ENCODE measurements at places on chromosomes 3 and 15.

GRCh38 chr15:70710714-70711113 lies 52.6 kb downstream of the UACA start:
- H3K4me1 ChIP-seq, result peaks cover 6% of the 10 kb centered on the region
- no peak overlapping the region for H3K4me3 ChIP-seq

GRCh38 chr3:3631114-3631513 lies 168.1 kb upstream of the LRRN1 start:
- H3K27me3 ChIP-seq, result no peaks in the 10 kb centered on the region
- H3K4me1 ChIP-seq, result no peaks in the 10 kb centered on the region
- H3K27ac ChIP-seq, result no peak overlapping the region
- no peaks in the 10 kb centered on the region for H3K36me3 ChIP-seq
- no peak for DNase-seq

DNA sequence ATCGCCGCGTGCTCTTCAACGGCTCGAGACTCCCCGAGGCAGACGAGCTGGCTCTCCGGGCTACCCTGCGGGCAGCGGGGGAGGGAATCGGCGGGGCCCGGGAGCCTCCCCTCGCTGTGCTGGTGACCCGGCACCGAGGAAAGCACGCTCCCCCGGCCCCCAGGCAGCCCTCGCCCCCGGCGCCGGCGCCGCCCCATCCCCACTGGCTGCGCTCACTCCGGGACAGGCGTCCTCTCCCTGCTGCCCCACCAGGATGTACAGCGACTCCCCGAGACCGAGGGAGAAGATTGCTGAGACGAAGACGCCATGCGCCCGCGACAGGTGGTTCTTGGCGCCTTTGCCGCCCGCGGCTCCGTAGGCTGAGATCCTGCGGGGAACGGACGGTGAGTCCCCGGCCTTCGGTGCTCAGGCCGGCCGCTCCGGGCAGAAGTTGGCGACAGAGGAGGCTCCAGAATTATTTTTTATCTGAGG lies 1.7 kb downstream of the LTK start:
- peak overlapping the region; percentile 89 for H3K4me3 ChIP-seq
- H3K27ac ChIP-seq, result peak overlapping the region; percentile 32
- no peaks in the 10 kb centered on the region for H3K27me3 ChIP-seq

- no peak overlapping the region for H3K27ac ChIP-seq
- no peak for DNase-seq
- no peak overlapping the region for H3K4me3 ChIP-seq
These were observed 373.8 kb upstream of the PROK2 start for GRCh38 chr3:72158639-72159326.

DNA sequence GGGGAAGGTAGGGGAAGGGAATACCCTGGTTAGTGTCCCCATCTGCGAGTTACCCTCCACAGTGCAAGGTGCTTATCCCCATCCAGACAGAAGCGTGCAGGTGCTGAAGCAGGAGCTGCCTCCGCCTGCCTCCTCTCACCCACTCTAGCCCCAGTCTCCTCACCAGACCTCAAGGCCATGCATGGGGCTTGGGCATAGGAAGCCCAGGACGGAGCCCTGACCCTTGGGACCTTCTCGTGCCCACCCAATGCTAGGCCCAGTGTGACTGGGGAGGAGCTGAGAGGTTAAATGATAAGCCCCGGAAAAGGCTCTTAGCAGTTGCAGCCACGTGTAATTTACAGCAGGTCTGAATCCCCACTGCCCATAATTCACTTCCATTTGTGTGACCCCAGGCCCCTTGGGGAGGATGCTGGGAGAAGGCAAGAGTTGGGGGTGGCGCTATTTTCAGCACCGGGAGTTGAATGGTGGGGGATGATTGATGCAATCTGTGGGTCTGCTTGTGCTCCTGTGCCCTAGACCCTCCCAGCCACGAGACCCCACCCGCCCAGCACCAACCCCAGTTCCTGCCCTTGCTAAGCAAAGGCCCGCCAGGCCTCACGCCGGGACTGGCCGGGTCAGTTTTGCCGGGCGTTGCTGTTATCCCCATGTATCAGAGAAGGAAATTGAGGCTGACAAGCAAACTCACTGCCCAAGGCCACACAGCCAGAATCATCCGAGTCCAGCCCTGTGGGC lies 14.5 kb upstream of the PLXND1 start:
- no peak for DNase-seq
- H3K27ac ChIP-seq, result no peak overlapping the region
- H3K4me1 ChIP-seq, result peaks cover 6% of the 10 kb centered on the region
- no peaks in the 10 kb centered on the region for H3K36me3 ChIP-seq

DNA sequence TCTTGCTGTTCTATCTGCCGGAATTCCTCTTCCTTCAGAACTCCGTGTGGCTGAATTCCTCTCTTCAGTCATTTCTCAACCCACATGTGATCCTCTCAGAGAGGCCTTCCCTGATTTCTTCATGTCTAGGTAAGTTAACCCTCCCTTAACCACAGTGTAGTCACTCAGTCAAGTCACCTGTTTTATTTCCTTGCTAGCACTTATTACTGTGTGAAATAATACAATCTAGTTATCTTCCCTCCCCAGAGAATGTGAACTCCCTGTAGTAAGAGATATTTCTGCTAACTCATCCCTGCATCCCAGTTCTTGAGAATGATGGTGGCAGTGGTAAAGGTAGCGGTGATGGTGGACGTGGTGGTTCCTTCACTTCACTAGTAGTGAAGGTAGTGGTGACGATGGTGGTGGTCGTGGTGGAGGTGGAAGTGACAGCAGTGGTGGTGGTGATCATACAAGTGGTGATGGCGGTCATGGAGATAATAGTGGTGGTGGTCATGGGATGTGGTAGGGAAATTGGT lies 33.3 kb downstream of the COL6A5 start:
- H3K4me3 ChIP-seq, result no peak overlapping the region
- H3K36me3 ChIP-seq, result no peaks in the 10 kb centered on the region
- no peaks in the 10 kb centered on the region for H3K27me3 ChIP-seq
- no peak overlapping the region for H3K27ac ChIP-seq

GRCh38 chr15:60001610-60002527 lies 2.2 kb upstream of the FOXB1 start:
- peak overlapping the region; percentile 69 for H3K27ac ChIP-seq
- H3K4me3 ChIP-seq, result peak overlapping the region; percentile 19
- H3K4me1 ChIP-seq, result peaks cover 42% of the 10 kb centered on the region
- no peak for DNase-seq
- H3K36me3 ChIP-seq, result peaks cover 9% of the 10 kb centered on the region
- H3K27me3 ChIP-seq, result peaks cover 97% of the 10 kb centered on the region

DNA sequence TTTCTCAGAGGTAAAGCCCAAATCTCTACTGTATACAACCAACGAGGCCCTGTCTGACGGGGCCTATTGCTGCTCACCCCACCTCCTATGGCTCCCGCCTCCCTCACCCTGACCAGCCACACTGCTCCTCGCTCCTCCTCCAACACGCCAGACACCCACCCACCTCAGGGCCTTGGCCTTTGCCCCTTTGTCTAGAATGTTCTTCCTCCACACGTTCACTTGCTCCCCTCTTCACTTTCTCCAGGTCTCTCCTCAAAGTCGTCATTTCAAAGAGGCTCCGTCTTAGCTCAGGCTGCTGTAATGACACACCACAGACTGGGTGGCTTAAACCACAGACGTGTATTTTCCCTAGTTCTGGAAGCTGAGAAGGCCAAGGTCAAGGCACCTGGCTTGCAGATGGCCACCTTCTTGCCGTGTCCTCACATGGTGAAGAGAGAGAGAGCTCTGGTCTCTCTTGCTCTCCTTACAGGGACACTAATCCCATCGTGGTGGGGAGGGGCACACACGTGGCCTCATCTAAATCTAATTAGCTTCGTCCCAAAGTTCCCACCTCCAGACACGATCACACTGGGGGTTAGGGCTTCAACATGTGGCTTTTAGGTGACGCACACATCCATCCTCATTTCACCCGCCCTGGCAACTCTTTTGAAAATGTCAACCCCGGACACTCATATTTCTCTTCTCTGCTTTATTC lies 98.2 kb downstream of the TLE3 start:
- H3K27ac ChIP-seq, result no peak overlapping the region
- peaks cover 2% of the 10 kb centered on the region for H3K36me3 ChIP-seq
- peaks cover 7% of the 10 kb centered on the region for H3K4me1 ChIP-seq
- no peak for DNase-seq

DNA sequence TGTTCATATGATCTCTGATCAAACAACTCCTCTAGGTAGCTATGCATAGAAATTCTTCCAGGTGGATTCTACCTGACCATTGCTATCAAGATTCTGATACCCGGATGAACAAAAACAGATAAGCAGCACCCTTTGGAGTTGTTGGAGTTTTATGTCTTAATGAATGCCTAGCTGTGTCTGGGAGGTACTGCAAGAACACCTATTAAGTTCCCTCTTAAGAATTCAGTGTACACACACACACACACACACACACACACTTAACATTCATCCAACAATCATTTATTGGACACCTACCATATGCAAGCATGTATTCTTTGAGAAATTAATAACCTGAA lies 58.1 kb upstream of the FNDC3B start:
- no peaks in the 10 kb centered on the region for H3K36me3 ChIP-seq
- H3K4me3 ChIP-seq, result no peak overlapping the region
- H3K27me3 ChIP-seq, result peaks cover 6% of the 10 kb centered on the region
- no peak overlapping the region for H3K27ac ChIP-seq
- peaks cover 5% of the 10 kb centered on the region for H3K4me1 ChIP-seq

DNA sequence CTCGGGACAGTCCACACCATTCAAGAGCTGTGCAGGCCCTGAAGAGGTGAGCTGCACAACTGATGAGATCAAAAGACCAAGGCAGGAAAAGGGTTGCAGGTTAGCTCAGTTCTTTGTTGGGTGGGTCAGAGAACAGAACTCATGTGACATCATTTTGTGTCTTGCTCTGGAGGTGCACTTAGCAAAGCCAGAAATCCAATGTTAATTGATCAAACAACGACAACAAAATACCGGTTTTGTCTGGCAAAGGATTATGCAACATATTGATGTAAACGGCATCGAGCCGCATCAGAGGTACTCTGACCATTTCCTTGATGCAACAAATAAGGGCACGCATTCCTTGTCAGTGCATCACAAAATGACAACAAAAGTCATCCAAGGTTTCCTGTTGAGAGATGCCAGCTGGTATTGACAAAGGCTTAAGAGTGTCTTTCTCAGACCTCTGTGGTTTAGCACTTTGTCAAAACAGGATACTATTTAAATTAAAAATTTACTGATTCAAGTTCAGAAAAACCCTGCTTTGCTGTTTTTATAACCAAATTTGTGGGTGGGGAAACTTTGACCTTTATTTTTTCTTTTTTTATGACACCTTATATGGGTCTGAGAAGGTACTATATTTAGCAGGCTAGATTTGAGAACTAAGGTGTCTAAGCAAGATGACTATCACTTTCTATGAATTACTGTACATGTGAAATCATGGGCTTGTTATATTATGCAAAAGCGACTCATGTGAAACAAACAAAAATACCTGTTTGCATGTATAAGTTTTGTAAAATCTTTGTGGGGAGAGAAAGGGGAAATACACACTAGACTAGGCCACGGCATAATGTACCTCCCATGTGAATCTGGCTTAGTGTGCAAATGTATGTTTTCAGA lies 496.1 kb downstream of the FOXP1 start:
- no peaks in the 10 kb centered on the region for H3K27me3 ChIP-seq
- H3K27ac ChIP-seq, result peak overlapping the region; percentile 86
- H3K4me3 ChIP-seq, result peak overlapping the region; percentile 49
- no peaks in the 10 kb centered on the region for H3K36me3 ChIP-seq

DNA sequence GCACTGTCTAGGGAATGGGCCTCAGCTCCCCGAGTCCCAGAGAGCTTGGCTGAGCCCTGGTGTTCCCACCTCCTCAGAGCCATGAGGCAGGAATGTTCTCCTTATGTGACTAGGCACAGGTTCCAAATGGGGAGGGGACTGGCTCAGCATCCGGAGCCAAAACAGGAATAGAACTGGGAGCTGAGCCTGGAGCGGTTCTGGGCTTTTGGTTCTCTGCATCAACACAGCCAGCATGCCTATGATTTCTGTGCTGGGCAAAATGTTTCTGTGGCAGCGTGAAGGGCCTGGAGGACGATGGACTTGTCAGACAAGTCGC lies at the start of gene FAM131A:
TSS of gene FAM131A (plus strand) at position 202 of the 316 bp plus-strand sequence. CDS start at position 233, 31 bp downstream.
- peak within 1 kb of the TSS; percentile 95 for H3K27ac ChIP-seq
- no peak for DNase-seq
- peaks cover 7% of the 10 kb centered on the region for H3K27me3 ChIP-seq
- peaks cover 19% of the 10 kb centered on the region for H3K36me3 ChIP-seq
- H3K4me1 ChIP-seq, result peaks cover 52% of the 10 kb centered on the region

GRCh38 chr3:14512942-14513327 lies 27.2 kb downstream of the GRIP2 start:
- H3K27ac ChIP-seq, result no peak overlapping the region
- H3K4me1 ChIP-seq, result peaks cover 6% of the 10 kb centered on the region
- DNase-seq, result no peak
- H3K27me3 ChIP-seq, result peaks cover 6% of the 10 kb centered on the region

DNA sequence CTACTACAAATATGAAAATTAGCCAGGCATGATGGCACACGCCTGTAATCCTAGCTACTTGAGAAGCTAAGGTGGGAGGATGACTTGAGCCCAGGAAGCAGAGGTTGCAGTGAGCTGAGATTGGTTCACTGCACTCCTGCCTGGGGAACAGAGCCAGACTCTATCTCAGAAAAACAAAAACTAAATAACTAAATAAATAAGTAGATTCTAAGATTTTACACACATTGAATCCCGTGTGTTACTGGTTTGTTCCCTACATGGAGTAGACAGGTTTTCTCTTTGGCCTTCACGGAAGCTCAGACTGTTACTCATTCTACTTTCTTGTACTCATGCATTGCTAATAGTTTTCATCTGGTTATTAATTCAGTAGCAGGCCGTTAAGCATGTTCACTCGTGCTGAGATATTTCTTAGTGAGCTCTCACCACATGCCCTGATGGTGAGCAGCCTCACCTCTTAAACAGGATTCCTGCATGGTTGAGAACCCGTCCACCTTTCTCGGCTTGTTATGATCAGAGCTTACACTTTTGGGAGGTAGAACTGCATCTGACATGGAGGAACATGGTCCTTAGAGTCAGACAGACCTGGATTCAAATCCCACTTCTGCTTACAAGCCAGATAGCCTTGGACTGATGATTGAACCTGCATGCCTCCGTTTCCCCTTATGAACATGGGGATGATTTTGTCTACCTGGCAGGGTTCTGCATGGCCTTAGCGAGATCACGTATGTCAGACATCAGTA lies 49.1 kb downstream of the CMTM7 start:
- no peaks in the 10 kb centered on the region for H3K27me3 ChIP-seq
- peaks cover 47% of the 10 kb centered on the region for H3K4me1 ChIP-seq
- H3K4me3 ChIP-seq, result no peak overlapping the region
- DNase-seq, result no peak
- peaks cover 10% of the 10 kb centered on the region for H3K36me3 ChIP-seq

GRCh38 chr3:195458316-195458717 lies 15.5 kb upstream of the ACAP2 start:
- DNase-seq, result no peak
- no peaks in the 10 kb centered on the region for H3K36me3 ChIP-seq
- peaks cover 13% of the 10 kb centered on the region for H3K4me1 ChIP-seq
- no peaks in the 10 kb centered on the region for H3K27me3 ChIP-seq
- H3K27ac ChIP-seq, result peak overlapping the region; percentile 85

GRCh38 chr3:18868911-18869689 lies 279.2 kb upstream of the KCNH8 start:
- no peaks in the 10 kb centered on the region for H3K27me3 ChIP-seq
- H3K27ac ChIP-seq, result no peak overlapping the region
- no peak overlapping the region for H3K4me3 ChIP-seq
- H3K36me3 ChIP-seq, result no peaks in the 10 kb centered on the region
- no peak for DNase-seq

Measured in T-helper 17 cell (primary cell).